Activated CD4-positive, alpha-beta T cell treated with anti-CD3 and anti-CD28 coated beads, Interleukin-2, Interleukin-4, amounts not matched to agents 100 ng/mL and 50 ng/mL, durations not matched to agents 16 hours and 8 hours (primary cell): ENCODE measurements at places on chromosomes 1 and 21.

- peak; percentile 1 for DNase-seq
Observed at GRCh38 chr21:24428591-24429199, 1178.6 kb downstream of the MRPL39 start.

- no peak for DNase-seq
Observed at GRCh38 chr1:44354268-44354839, 703 bp downstream of the ERI3 start.

- peak; percentile 65 for DNase-seq
Observed at GRCh38 chr1:233597489-233597901, 16.4 kb upstream of the KCNK1 start.

DNA sequence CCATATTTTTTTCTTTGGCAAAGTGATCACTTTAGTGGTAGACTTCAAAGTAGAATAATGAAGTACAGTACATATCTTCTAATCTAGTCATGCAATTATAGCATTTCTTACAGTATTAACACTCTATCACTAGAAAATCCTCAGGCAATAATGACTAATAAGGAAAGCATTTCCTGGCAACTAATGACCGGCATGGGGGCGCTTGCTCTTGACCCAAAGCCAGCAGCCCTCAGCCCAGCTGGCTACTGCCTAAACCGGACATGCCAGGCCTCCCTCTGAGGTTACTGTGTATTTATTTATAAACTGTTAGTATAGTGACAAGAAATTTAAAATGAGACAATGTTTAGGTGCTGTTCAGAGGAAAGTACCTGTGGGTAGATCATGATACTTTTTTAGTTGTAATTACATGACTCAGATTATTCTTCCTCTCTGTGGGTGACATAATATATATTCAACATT, 633.8 kb downstream of the PTPRC start:
- DNase-seq: peak; percentile 5

DNA sequence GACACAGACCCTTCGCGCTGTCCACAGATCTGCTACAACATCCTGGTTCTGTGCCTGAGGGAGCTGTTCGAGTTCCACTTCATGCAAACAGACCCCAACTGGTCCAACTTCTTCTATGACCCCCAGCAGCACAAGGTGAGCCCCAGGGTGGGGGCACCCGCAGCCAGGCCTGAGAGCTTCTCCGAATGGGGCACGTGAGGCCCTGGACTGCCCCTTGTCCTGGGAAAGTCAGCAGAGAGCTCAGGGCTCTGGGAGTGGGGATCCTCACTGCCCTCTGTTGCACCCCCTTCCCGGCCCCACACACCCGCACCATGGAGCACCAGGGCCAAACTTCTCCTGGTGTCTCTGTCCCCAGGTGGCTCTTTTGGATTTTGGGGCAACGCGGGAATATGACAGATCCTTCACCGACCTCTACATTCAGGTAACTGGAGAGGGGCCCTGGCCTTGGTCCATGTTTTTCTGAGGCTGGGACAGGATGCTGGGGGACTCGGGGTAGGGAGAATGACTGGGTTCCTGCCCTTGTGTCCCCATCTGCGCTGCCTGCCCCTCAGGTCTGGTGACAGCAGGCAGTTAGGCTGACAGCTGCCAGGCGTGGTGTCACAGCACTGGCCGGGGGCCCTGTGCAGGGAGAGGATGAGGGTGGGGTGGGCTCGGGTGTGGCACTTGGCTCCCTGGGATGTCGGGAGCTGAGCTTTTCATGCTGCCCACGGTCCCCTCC, 44.6 kb downstream of the COQ8A start:
- DNase-seq: no peak

DNA sequence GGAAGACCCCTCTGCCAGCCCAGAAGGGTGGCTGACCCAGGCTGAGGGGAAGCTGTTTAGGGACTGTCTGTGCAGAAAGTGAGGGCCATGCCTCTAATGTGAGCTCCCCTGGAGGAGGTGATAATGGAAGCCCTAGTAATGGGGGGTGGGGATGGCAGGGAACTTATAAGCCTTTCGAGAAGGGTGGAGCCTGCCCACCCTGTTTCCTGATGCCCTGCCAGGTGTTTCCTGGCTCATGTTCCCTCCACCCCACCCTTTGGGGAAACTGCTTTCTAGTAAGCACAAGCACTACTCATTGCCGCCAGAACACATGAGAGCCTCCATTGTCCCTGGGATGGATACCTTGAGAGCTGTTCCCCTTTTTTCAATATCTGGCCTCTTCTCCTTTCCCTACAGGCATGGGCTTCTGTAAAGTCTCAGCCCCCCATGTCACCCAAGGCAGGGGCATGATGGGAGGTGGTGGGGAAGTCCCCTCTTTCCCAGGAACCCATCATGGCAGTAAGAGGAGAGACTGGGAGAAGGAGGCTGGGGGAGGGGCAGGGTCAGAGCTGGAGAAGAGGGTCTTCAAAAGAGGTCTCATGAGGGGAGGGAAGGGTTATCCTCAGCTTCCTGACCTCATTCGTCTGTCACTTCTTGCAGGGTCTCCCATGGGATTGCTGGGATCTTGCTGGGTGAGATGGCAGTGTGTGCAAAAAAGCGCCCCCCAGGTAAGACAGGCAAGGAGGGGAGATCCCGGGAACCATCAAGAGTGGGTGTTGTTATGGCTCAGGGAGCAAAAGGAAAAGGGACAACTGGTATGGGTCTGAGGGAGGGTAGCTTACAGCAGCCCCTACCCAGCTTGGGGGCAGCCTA, 2.4 kb downstream of the ATP8B2 start:
- no peak for DNase-seq

DNA sequence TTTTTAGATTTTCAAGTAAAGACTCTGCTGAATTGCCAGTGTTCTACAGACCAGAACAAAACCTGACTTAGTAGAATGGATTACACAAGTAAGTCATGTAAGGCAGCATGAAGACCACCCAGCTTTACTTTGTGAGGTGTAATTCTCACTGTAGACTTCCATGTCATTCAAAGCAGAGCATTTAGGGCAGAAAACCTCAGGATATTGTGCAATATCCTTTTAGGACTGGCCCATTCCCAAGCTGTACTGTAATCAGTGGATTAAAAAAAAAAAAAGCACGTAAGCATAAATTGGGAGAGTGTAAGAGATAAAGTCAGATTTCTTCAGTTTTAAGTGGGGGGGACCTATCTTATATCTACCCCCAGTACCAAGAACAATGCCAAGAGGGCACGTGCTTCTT, 380.5 kb upstream of the PRMT6 start:
- no peak for DNase-seq

DNA sequence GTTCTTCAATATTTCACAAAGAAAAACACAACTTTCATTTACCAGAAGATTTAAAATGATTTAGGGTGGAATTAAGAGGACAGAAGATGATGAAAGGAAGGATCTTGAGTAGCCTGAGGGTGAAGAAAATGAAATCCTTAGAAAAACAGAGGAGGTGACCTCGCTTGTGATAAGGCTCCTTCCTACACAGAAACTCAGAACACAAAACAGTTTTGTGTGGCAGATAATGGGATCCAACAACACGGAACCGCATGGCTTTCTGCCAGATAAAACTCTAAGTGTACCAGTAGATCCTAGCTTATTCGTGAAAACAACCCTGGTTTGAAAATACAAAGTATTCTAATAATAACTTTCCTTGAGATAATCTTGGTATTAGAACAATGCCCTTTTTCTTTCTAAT, 74.0 kb upstream of the EXO1 start:
- no peak for DNase-seq

GRCh38 chr1:152141971-152142584, 16.9 kb downstream of the RPTN start:
- peak; percentile 11 for DNase-seq

- no peak for DNase-seq
Observed at GRCh38 chr1:75293270-75293669, 159.1 kb downstream of the LHX8 start.

DNA sequence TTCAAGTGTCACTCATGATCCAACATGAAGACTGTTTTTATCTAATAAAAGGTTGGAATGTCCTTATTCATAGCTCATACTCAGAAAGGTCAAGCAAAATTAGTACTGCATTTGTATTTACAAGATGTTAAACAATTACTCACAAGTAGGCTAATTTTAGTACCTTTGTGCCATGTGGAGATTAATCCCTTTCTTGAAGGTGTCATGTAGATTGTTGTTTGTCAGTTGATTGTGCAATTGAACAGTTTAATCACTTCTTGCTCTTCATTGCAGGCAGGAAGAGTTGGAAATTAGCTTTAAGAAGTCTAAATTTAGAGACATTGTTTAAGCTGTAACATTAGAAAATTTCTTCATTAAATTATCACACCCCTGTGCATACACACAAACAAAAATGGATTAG, 847.1 kb downstream of the KCNT2 start:
- DNase-seq: no peak

GRCh38 chr21:15236111-15236510, 171.3 kb upstream of the NRIP1 start:
- no peak for DNase-seq

GRCh38 chr1:36352125-36352909, 28.9 kb upstream of the EVA1B start:
- DNase-seq: no peak

- no peak for DNase-seq
Observed at GRCh38 chr1:187870552-187870951, 1041.8 kb downstream of the PLA2G4A start.

DNA sequence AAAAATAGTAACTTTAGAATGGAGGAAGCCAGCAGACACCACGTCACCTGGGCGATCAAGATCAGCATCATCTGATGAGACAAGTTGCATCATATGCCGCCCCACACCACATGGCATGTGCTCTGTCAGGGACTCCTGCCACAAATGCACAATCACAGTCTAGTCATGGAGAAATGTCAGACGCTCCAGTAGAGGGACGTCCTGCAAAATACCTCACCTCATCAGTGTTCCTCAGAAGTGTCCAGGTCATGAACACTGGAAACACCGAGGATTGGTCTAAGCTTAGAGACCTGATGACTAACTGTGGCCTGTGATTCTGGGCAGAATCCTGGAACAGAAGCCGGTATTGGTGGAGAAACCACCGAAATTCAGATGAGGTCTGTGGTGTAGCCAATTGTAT, 14.3 kb downstream of the ADARB1 start:
- no peak for DNase-seq

DNA sequence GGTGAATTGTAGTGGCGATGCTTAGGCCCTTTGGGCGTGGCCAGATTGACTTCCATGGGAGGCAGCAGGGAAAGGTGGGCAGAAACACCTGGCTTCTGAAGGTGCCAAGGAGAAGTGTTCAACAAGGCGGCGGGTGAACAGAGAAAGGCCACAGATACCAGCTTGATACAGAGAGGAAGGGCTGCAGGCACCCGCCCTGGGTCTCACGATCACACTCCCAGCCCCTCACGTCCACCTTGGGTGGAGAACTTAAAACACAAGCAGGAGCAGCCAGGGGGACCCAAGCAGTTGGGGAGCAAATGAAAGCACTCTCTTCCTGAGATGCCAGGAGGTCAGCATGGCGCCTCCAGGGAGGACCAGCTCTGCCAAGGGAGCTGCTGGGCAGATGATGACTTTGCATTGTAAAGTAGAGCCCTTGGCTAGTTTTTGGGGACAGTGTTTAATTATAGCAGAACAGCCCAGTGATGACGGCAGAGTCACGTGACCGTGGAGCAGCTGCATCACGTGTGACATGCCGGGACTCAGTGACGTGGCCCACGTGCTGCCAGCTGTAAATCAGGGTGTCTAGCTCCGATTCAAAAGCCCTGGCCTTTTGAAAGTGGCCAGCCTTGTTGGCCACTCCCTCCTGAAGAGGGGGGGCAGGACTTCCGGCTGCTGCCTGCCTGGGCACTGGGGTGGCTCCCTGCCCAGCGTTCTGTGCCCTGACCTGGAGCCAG, 19.0 kb downstream of the SLC37A1 start:
- no peak for DNase-seq

- DNase-seq: no peak
Observed at GRCh38 chr1:182715531-182715930, 31.1 kb upstream of the RGS8 start.

- no peak for DNase-seq
Observed at GRCh38 chr21:32534113-32534512, 51.2 kb downstream of the TCP10L start.

GRCh38 chr1:90862782-90863181, 145.7 kb upstream of the BARHL2 start:
- no peak for DNase-seq

DNA sequence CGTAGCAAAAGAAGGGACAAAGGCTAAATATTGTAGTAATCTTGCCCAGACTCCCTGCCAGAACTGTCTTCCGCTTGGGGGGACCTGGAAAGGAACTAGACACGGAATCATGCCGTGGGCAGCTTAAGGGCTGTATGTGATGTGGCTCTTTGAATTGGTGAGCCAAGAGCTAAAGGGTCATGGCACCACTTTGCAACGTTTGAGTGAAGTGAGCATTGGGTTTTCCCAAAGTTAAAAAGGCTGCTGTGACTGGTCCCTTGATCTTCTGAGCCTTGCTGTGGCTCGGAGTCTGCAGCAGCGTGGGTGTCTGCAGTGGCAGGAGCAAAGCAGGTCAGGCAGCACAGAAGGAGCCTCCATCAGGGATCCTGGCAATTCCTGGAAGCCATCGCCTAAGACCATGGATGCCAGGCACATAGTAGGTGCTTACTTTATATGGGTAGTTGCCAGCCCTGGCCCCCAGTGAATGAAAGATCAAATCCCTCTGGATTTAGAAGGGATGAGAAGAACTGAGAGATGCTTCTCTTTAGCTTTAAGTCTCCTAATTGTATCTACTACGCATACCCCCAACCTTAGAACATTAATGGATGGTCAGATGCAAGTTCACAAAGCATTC, 1.8 kb downstream of the SMYD2 start:
- DNase-seq: no peak

- no peak for DNase-seq
Observed at GRCh38 chr1:33043267-33044092, 6.8 kb upstream of the AK2 start.

GRCh38 chr1:52553362-52554266, 722 bp upstream of the TUT4 start:
- DNase-seq: peak; percentile 83

DNA sequence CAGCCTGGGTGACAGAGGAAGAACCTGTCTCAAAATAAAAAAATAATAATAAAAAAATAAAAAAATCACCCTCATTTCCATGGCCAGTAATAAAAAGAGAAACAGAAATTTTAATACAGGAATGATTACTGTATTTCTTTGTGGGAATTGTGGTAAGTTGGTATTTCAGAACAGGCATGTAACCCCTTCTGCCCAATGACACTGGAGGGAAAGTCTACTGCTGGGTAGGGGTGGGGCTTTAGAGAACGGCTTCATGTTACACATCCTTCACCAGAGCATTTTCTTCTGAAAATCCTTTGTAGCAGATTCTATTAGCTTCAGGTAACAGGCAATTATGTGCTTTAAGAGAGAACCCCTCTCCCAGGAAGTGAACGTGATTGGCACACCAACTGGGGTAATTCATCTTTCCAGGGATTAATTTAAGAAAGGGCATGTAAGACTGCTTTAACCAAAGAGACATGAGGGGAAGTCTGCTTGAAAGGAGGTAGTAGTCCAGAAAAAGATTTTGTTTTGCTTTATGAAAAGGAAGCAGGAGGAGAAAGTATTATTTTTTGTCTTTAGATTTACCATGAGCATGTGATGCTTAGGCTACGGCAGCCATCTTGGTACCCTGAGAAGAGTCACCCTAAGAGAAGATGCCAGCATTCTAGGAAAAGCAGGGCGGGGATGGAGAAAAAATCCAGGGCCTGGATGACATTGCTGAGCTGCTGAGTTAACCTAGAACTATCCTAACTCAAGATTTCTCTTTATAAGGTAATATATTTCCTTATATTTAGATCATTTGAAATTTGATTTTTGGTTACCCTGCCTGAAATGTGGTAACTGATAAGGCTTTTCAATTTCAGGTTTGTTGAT, 57.7 kb upstream of the DPT start:
- DNase-seq: no peak
